Frontal cortex (tissue), 4 donors: ENCODE measurements at places on chromosomes 7 and 10. TPM values are rescaled to one million over a fixed set of nuclear protein-coding genes. Genes with fewer than 3 reads are reported as not detected.

The CCDC172 gene
- total RNA-seq = not detected

The UBE2D4 gene
- 9.0 TPM for total RNA-seq

The TYW1B gene
- total RNA-seq = 2.0 TPM

The GPR85 gene
- 257 TPM for total RNA-seq

The C10orf67 gene
- 0.41 TPM for total RNA-seq
